ENCODE measurements at places on chromosomes 5 and 9. TPM values are rescaled to one million over a fixed set of nuclear protein-coding genes. Genes with fewer than 3 reads are reported as not detected.

Gene BAAT
- 0.15 TPM for total RNA-seq

Gene PCDHB4
- total RNA-seq = not detected

Gene NIPBL
- 132 TPM for total RNA-seq

Gene HTR1A
- total RNA-seq = not detected

Gene ARL14EPL
- total RNA-seq = not detected

Gene SLC25A2
- total RNA-seq = 0.74 TPM
